Left ventricle myocardium inferior (tissue), 1 donor: ENCODE measurements at places on chromosomes 16 and 17. TPM values are rescaled to one million over a fixed set of nuclear protein-coding genes. Genes with fewer than 3 reads are reported as not detected.

TP53TG3E gene
- total RNA-seq: not detected

LRRC46 gene
- total RNA-seq: 0.63 TPM

GRCh38 chr17:73343168-73343634 lies 31.4 kb upstream of the CDC42EP4 start:
- H3K36me3 ChIP-seq: no peaks in the 10 kb centered on the region
- peak overlapping the region; percentile 34 for H3K4me3 ChIP-seq
- H3K27me3 ChIP-seq: no peaks in the 10 kb centered on the region
- DNase-seq: peak; percentile 69
- H3K4me1 ChIP-seq: peaks cover 27% of the 10 kb centered on the region

DNA sequence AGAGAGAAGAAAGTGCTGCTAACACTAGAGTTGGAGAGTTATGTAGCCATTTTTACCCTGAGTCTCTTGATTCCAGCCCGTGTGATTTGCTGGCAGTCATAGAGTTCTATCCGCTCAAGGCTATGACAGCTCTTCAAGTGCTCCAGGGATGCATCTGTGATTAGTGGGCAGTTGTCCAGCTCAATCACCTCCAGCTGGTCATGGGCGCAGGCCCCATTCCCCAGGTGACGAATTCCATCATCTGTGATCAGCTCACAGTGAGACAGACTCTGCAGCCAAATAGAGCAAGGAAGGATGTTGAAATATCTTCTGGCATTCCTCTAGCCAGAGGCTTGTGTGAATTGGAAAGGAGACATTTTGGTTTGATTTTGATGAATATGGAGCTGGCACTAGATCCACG lies 38.4 kb upstream of the STAC2 start:
- peak overlapping the region; percentile 69 for H3K27ac ChIP-seq
- no peak overlapping the region for H3K4me3 ChIP-seq
- H3K4me1 ChIP-seq: peaks cover 20% of the 10 kb centered on the region
- no peaks in the 10 kb centered on the region for H3K27me3 ChIP-seq
- peaks cover 82% of the 10 kb centered on the region for H3K36me3 ChIP-seq
- DNase-seq: peak; percentile 69

- peak overlapping the region; percentile 78 for H3K4me3 ChIP-seq
- no peaks in the 10 kb centered on the region for H3K36me3 ChIP-seq
- H3K4me1 ChIP-seq: peaks cover 25% of the 10 kb centered on the region
- peaks cover 17% of the 10 kb centered on the region for H3K27me3 ChIP-seq
- DNase-seq: peak; percentile 57
Measured at GRCh38 chr16:88534638-88535190, 35.5 kb upstream of the ZC3H18 start.

CNGB1 gene
- not detected for total RNA-seq

CACNG1 gene
- not detected for total RNA-seq
